ENCODE measurements at places on chromosomes 6 and 20. TPM values are rescaled to one million over a fixed set of nuclear protein-coding genes. Genes with fewer than 3 reads are reported as not detected.

DNA sequence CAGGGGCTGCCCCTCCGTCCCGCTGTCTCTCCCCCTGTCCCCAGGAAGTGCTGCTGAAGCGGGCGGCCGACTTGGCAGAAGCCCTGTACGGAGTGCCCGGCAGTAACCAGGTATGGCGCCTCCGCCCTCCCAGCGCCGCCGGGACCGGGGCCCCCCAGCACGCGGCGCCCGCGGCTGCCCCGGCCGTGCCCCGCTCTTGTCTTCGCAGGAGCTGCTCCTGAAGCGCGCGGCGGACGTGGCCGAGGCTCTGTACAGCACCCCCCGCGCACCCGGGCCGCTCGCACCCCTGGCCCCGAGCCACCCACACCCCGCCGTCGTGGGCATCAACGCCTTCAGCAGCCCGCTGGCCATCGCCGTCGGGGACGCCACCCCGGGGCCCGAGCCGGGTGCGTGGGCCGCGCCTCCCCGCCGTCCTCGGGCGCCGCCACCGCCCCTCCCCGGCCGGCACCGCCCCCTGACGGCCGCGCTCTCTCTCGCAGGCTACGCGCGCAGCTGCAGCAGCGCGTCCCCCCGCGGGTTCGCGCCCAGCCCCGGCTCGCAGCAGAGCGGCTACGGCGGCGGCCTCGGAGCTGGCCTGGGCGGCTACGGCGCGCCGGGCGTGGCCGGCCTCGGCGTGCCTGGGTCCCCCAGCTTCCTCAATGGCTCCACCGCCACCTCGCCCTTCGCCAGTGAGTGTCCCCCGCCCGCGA, 48.4 kb downstream of the CPXM1 start:
- H3K27me3 ChIP-seq: no peaks in the 10 kb centered on the region
- no peaks in the 10 kb centered on the region for H3K36me3 ChIP-seq
- no peak overlapping the region for H3K27ac ChIP-seq
- H3K4me3 ChIP-seq: peak overlapping the region; percentile 64

DNA sequence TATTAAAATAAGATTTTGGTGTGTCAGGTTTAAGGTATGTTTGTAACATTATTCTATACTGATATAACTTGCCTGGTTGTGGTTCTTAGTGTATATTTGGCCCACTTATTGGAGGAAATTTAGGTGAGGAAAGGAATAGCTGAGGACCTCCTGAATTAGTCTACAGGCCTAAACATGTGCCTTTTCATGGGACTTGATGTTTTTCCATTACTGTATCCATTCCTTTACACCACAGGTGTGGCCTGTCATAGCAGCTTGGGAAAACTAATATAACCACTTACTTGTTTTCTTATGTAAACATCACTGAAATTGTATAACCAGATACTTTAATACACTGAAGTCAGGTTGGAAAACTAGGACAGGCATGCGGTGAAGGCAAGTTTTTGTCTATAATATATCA, 27.6 kb downstream of the BCKDHB start:
- H3K4me3 ChIP-seq: no peak overlapping the region
- DNase-seq: no peak
- H3K36me3 ChIP-seq: peaks cover 20% of the 10 kb centered on the region
- H3K27ac ChIP-seq: no peak overlapping the region
- no peaks in the 10 kb centered on the region for H3K4me1 ChIP-seq
- H3K27me3 ChIP-seq: no peaks in the 10 kb centered on the region

DNA sequence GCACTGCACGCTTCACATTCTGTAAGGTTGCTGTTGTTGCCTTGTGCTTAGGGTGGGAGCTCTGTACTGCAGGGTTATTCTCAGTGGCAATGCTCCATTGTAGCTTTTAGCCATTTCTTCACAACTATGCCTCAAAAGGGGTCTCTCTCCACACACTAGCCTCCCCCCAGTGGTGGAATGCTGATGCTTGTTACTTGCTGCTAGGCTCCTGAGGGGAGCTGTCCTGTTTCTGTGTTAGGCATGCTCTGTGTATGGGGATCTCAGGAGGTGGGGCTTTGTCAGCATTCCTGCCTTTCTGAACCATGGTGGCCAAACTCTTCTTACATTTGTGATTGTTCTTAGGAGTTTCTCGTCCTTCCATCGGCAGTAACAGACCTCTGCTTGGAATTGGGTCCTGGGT, 18.8 kb downstream of the TMEM170B start:
- no peak overlapping the region for H3K4me3 ChIP-seq
- H3K27me3 ChIP-seq: no peaks in the 10 kb centered on the region
- no peak overlapping the region for H3K27ac ChIP-seq
- no peaks in the 10 kb centered on the region for H3K4me1 ChIP-seq
- no peaks in the 10 kb centered on the region for H3K36me3 ChIP-seq

- no peak overlapping the region for H3K27ac ChIP-seq
- no peak for DNase-seq
- H3K27me3 ChIP-seq: peaks cover 8% of the 10 kb centered on the region
- H3K4me3 ChIP-seq: no peak overlapping the region
- H3K4me1 ChIP-seq: peaks cover 10% of the 10 kb centered on the region
These were observed 9.2 kb upstream of the TFAP2A start for GRCh38 chr6:10424040-10424439.

GRCh38 chr20:50329981-50330503, 139.4 kb downstream of the CEBPB start:
- DNase-seq: no peak
- H3K27me3 ChIP-seq: no peaks in the 10 kb centered on the region
- H3K4me1 ChIP-seq: no peaks in the 10 kb centered on the region
- H3K27ac ChIP-seq: no peak overlapping the region
- H3K4me3 ChIP-seq: no peak overlapping the region

DNA sequence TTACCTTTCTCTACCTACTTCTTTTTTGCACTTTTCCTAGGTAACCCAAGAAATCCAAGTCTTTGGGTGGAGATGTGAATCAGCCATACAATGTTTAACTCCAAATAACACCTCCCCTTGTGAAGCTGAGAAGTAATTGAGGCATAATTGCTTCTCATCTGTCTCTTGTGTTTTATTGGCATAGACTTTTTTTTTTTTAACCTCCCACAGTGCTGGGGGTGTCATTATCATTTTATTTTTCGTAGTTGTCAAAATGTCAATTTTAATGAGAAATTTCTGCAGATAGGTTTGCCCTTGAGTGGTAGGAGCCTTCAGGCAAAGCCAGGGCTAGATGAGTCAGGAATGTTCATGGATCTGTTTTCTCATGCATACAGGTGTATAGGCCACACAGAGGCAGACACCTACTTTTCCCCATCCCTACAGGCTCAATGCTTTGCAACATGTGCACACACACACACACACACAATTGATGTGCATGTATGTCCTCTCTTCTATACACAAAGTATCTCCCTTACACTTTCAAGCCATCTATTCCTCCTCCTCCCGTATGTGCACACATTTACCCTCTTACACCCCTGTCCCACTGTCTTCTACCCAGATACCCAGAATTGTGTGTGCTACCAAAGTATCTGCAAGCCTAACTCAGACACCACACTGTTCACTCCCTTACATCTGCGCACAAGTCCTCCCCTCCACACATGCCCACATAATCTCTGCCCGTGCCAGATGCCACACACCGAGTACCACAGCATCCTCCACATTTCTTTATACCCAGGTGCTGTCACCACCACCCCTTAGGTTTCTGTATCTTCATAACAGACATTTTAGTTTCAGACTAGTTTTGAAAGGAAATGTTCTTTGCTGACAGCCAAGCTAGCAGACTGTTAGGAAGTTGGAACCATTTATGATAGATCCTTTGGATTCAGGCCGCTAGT, 22.0 kb downstream of the RALY start:
- no peak for DNase-seq
- peaks cover 69% of the 10 kb centered on the region for H3K4me1 ChIP-seq
- no peak overlapping the region for H3K4me3 ChIP-seq
- H3K36me3 ChIP-seq: no peaks in the 10 kb centered on the region
- no peaks in the 10 kb centered on the region for H3K27me3 ChIP-seq

DNA sequence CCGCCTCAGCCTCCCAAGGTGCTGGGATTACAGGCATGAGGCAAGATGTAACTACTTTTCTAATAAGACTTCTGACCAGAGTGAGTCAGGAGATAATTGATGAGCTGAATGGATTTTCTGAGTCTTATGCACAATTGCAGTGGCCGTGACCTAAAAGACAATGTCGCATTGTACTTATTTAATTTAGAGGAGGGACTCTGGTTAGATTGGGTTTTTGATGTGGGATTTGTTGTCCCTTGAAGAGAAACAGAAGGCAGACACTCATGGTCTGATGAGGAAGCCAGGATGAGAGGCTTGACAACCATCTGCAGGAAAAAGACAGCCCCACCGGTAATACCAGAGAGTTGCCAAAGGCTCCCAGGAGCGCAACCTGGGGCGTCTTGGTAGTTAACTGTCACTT, 68.0 kb downstream of the ISM1 start:
- no peak overlapping the region for H3K27ac ChIP-seq
- no peak for DNase-seq
- H3K4me3 ChIP-seq: no peak overlapping the region
- H3K4me1 ChIP-seq: no peaks in the 10 kb centered on the region

DNA sequence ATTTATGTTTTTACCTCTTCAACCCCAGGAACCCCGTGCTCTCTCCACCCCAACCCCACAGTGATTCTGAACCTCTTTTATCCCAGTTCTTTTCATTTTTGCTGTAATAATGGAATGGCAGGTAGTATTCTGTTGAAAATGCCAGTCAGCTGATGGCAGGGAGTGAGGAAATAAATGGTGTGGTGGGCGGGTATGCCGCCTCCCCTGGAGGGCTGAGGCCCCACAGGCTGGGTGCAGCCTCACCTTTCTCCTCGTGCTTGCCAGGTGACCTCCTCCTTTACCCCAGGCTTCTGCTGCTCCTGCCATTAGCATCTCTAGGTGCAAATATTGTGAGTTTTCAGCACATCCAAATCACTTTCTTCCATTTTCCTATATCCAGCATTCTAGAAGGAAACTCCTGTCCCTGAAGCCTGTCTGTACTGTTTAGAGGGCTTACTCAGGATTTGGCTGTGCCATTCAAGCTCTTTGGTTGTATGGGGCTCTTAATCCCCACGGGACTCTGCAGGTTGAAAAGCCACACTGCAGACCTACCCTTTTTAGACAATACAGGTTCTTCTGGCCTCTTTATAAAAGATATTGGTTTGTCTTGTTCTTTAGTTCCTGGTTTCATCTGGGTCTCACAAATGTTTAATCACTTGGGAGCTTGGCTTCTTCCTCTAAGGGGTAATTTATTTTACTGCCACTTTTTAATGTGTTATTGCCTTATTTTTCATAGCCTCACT, 201.8 kb downstream of the JARID2 start:
- no peaks in the 10 kb centered on the region for H3K36me3 ChIP-seq
- no peak overlapping the region for H3K4me3 ChIP-seq
- H3K4me1 ChIP-seq: peaks cover 3% of the 10 kb centered on the region
- H3K27me3 ChIP-seq: no peaks in the 10 kb centered on the region
- DNase-seq: no peak
- H3K27ac ChIP-seq: no peak overlapping the region

DNA sequence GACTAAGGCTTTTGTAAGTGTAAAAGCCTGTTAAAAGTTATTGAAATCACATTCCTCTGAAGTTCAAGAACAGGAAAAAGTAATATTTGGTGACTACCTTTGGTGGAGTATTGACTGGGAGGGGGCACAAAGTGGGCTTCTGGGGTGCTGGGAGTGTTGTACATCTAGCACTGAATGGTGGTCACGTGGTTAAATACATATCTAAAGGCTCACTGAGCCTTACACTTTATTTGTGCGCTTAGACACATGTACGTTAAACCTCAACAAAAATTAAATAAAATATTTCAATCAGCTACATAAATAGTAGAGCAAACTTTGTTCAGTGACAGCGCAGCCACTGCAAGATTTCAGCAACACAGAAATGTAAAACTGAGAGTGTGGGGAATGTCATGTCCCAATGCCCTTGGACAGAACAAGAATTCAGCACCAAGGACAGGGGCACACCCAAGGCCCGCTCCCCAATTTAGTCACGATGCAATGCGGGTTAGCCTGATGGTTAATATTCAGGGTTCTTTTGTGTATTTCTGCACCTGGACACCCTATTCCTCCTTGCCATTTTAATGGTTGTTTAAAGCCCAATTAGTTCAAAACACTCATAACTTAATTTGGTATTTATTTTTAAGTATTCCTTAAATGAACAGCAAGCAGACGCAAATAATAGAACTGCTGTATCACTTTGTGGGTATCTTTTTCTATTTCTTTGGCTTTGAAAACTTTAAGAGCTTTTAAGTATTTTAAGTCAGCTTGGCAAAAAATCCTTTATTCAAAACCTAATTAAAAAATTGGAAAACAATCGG, 37.4 kb downstream of the ANGPT4 start:
- no peaks in the 10 kb centered on the region for H3K27me3 ChIP-seq
- peak; percentile 34 for DNase-seq
- no peak overlapping the region for H3K27ac ChIP-seq
- H3K4me1 ChIP-seq: no peaks in the 10 kb centered on the region

Gene IP6K3
- total RNA-seq: not detected

Gene CRIP3
- 4.7 TPM for total RNA-seq

Gene FNDC11
- 0.32 TPM for total RNA-seq

Gene LY6G6C
- total RNA-seq: not detected

Gene FOXQ1
- not detected for total RNA-seq

Gene PCMT1
- 51.9 TPM for total RNA-seq

Gene BCAS1
- total RNA-seq: not detected

Gene ELOVL4
- 0.37 TPM for total RNA-seq
